Pons (tissue), 1 donor: ENCODE measurements at places on chromosomes 5 and 9.

DNA sequence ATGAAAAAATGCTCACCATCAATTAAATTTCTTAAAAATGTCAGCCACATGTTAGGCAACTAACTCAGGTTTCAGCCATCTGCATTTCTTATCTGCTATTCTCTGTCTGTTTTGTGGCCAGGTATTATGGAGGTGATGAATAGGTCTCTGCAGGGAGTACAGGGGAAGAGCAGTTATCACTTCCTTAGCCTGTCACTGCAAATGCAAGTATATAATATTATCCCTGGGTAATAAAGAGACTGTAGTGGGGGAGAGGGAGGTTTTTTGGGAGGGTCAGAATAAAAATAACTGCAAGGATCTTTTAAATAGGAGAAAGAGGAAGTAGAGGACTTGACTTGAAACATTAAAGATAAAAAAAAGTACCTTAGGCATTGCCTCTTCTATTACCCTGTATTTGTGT, 49.6 kb upstream of the PTGER4 start:
- DNase-seq = no peak

- DNase-seq = no peak
These were observed 10.5 kb downstream of the POC5 start for GRCh38 chr5:75706775-75707174.

DNA sequence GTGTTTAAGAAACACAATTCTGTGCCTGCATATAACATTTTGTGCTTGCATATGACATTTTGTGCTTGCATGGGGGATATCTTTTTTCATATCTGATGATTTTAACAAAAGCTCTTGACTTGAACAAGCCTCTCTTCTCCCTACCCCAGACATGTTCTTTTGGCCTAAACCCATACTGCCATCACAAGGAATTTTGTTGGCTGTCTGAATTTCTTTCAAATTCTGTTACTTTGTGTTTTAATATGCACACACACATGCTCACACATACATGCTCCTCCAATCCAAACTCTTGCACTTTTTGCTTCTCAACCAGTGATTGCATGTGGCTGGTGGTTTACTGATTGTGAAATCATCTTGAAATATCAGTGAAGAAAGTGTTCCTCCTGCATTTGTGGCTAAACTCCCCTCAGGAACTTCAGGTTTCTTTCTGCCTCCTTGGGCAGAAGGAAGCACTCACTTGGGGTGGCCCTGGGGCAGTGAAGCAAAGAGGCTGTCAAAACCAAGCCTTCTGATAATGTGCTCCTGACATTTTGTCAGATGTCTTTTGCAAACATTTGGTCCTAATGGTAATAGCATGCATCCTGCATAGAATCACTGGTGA, 377.2 kb upstream of the KLF4 start:
- peak; percentile 37 for DNase-seq

DNA sequence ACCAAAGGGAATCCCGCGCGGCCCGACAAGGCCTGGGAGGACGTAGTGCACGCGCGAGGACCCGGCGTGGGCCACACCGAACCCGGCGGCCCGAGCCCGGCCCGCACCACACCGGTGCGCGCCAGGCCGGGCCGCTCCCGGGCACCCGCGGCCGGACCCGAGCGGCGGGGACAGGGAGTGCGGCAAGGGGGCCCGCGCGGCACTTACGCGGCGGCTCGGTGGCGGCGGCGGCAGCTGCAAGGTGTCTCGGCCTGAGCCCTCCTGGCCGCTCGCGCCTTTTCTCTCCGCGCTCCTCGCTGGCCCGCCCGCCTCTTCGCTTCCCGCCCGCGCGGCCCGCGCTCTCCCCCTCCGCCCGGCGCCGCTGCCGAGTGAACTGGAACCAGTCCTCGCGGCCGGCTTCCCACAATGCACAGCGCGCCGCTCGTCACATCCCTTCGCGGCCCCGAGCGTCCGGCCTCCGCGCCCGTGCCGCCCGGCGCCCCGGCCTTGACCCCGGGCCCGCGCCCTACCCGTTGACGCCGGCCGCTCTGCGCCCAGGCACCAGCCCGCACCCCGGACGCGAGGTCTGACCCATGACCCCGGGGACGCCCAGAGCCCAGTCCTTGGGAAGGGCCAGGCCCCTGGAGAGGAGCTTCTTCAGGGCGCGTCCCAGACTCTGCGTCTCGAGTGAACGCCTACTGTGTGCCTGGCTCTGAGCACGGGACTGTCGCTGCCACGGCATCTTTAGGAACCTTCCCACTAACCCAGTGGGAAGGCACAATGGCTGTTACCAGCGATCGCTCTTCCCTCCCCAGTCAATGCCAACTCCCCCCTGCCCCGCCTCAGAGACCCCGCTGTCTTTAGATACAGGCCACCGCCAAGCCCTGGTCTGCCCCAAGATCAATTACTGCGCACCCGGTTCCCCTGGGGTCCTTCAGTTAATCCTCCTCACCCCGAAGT, at the start of gene MACROH2A1:
Gene MACROH2A1, minus strand, starts transcription at position 377 of the 939 bp plus-strand sequence. CDS start 10,138 bp downstream, outside the sequence.
- peak; percentile 72 for DNase-seq

GRCh38 chr5:53291528-53291927, 182.0 kb upstream of the MOCS2 start:
- no peak for DNase-seq

- DNase-seq = no peak
These were observed 420.9 kb downstream of the SPOCK1 start for GRCh38 chr5:137078171-137078665.

GRCh38 chr5:85549836-85550599, 1067.7 kb upstream of the COX7C start:
- no peak for DNase-seq

- DNase-seq = no peak
These were observed 45.2 kb downstream of the ADRA1B start for GRCh38 chr5:159961176-159962160.

GRCh38 chr5:15463231-15463980, 36.6 kb upstream of the FBXL7 start:
- no peak for DNase-seq

GRCh38 chr9:131731644-131732043, 8.2 kb downstream of the RAPGEF1 start:
- DNase-seq = no peak
